Activated CD4-positive, alpha-beta T cell treated with anti-CD3 and anti-CD28 coated beads for 36 hours (primary cell): ENCODE measurements at places on chromosomes 12 and 14.

- peak; percentile 98 for DNase-seq
Observed at GRCh38 chr12:47812797-47813510, 6.7 kb downstream of the HDAC7 start.

- DNase-seq, result no peak
Observed at GRCh38 chr14:102182936-102183619, 43.4 kb downstream of the WDR20 start.

GRCh38 chr14:22390824-22391461 lies 198.1 kb downstream of the DAD1 start:
- DNase-seq, result no peak

- DNase-seq, result no peak
Observed at GRCh38 chr12:130049666-130050065, 112.6 kb upstream of the FZD10 start.

GRCh38 chr12:49187184-49187583 lies 1.7 kb downstream of the TUBA1A start:
- no peak for DNase-seq

DNA sequence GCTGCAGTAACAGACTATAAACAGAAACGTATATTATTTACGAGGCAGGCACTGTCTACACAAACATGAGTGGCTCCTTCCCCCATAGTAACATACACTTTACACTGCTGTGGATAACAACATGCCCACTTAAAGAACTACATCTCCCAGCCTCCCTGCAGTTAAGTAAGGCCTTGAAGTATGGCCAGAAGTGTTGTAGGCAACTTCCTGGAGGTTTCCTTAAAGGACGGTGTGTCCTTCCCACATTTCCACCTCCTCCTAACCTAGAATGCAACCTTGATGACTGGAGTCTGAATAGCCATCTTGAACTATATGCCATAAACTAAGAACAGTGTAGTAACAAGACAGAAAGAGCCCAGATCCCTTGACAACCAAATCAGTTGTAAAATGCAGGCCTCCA lies 20.3 kb downstream of the MED13L start:
- DNase-seq, result no peak

DNA sequence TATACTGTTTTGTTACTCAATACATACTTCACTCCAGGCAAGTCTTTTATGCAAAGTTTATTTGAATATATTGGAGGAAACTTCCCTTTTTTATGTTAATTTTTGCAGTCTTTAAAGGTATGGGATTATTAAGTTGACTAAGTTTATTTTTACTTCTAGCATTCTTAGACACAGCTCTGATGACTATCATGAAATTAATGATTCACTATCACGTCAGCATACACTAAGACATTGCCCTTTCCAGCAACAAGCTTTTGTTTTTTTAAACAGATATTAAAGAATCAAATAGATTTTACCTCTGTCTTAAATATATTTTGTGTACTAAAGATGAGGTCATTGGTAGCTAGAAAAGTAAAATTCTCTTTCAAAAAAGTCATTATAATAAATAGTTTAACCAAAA lies 52.1 kb downstream of the DERA start:
- DNase-seq, result no peak

GRCh38 chr12:57219205-57219992 lies 2.8 kb downstream of the NXPH4 start:
- DNase-seq, result no peak

- DNase-seq, result no peak
Observed at GRCh38 chr12:65326616-65327015, 48.1 kb downstream of the MSRB3 start.

DNA sequence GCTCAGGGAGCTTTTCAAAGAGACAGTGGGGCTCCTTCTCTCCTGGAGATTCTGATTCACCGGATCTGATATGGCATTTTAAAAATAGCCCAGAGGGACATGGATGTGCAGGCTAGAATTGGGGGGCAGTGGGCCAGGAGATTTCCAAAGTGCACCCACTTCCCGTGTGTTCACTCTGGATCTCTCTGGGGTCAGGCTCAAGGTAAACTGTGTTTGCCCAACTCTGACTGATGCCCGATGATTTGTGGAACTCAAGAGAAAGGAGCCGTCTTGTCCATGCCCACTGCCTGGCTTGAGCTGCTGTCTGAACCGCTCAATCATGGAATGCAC lies 17.9 kb downstream of the FAM181A start:
- DNase-seq, result no peak

DNA sequence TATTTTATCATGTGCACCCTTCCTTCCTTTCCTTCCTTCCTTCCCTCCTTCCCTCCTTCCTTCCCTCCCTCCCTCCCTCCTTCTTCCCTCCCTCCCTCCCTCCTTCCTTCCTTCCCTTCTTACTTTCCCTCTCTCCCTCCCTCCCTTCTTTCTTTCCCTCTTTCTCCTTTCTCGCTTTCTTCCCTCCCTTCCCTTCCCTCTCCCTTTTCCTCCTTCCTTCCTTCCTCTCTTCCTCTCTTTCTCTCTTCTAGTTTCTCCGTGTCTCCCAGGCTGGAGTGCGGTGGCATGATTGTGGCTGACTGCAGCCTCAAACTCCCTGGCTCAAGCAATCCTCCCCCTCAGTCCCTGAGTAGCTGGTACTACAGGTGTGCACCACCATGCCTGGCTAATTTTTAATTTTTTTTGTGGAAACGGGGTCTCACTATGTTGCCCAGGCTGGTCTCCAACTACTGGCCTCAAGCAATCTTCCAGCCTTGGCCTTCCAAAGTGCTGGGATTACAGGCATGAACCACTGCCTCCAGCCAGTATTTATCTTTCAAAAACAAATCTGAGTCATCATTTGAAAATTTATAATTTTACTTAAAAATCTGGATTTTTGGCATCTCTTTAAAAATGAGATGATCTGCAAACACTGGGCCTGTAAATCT lies 7.8 kb downstream of the C1RL start:
- no peak for DNase-seq

- no peak for DNase-seq
Observed at GRCh38 chr12:113347-113746, 46.8 kb downstream of the IQSEC3 start.

DNA sequence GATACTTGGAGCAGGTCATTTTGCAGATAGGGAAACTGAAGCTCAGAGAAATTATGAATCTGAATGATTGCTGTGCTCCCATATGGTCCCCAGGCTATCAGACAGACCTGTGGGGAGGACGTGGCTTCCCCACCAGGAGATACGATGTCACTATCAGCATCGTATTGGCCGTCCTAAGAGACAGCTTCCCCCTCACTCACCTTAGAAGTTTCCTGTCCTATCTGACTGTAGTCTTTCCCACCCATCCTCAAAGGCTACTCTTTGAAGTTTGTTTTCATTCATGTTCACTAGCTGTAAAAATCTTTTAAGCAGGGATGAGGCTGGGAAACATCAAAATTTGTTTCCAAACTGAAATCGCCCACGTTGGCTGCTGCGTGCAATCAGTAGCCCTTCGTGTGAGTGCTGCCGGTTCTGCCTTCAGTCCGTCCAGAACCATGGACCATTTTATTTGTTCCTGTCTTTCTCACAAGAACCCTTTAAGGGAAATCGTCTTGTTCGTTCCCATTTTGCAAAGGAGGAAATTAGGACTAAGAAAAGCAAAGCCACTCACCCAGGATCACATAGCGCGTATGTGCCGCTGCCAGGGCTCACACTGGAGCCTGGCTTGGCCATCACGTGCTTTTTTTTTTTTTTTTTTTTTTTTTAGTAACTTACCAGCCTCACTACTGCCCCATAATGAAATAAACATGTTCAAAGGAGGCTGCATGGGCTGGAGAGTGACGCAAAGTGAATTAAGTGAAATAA lies 1.0 kb upstream of the KDM2B start:
- DNase-seq, result no peak

DNA sequence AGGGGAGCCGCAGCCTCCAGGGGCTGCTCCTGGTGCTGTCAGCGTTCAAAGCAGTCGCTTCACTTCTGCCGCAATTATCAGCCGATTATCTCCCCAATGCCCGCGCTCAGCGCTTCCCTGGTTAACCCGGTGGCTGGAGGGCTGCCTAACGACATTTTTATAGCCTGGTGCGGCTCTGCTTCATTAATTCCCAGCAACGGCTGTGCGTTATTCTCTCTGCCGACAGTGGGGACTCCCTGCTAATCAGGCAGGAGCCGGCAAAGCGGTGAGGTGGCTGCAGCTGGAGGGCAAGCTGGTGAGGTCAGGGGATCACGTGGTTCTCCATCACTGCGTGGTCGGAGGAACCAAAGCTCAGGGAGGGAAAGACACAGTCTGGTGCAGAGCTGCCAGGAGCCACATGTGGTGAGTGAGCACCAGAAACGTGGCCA lies 62.9 kb downstream of the GLRX5 start:
- DNase-seq, result peak; percentile 19

DNA sequence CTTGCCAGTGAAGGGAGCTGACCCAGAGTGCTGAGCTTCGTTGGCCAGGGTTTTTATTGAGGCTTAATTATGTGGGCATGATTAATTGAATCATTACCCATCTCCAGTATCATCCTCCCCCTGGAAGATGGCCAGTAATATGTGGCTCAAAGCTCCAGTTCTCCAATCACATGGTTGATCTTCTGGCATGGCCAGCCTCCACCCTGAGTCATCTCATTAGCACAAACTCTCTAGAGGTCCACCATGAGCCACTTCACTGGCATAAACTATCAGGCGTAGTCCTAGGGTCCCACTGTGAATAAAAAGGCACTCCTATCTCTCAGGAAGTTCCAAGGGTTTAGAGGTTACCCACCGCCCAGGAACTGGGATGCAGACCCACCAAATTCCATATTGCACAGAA lies 135.0 kb downstream of the ANO6 start:
- DNase-seq, result no peak

DNA sequence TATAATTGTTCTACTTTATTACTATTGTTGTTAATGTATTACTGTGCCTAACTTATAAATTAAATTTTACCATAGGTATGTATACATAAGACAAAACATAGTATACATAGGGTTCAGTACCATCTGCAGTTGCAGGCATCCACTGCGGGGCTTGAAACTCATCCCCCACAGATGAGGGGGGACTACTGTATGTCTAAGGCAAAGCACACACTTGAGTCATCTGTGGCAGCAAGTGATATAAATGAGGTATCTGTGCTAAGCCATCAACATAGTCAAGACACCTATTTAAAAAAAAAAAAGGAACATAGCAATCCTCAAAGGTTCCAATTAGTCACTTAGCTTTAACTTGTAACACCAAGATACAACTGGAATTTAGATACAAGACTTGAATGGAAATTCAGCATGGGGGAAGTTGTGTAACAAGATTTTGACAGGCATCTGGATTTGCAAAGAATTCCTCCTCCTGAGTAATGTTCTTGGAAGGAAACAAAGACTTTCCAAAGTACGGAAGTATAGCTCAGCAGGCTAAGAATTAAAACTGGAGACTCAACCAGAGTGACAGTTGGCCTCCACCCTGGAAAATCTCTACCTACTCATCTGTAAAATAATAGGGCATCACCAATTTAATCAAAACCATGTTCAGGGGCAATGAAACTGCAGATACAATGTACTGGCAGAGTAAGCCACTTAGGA lies 14.9 kb downstream of the DCAF5 start:
- peak; percentile 51 for DNase-seq

DNA sequence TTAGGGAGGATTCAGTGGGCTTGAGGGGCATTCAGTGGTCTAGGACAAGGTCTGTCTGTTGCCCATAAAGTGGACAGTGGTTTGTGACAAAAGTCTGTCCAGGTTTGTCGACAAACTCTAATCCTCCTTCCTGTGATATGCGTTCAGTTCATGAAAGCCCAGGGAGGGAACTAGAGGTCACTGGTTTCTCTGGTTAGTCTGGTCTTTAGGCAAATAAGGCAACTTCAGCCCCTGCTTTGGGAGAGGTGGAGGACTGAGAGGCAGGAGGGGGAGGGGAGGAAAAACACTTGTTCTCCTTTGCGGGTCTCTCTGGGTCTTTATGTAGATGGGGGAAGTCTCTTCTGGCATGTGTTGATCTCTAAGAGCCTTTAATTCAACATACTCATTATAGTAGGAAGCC lies 235.1 kb upstream of the PWP1 start:
- no peak for DNase-seq

DNA sequence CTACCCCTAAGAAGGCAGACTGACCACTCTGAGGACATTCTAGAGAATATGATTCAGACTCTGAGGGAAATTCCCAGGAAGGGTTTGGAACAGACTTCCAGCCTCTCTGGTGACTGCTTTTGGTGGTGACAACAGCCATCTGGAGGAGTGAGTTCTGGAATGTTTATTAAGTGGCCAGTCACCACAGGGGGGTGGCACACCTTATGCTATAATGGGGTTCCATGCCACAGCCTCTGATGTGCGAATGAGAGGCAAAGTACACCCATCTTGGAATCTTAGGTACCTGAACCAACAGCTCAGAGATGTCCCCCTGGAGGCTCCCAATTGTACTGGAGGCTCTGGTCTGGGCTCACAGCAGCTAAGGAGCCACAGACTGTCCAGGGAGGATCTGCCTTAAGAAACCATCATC lies 9.5 kb upstream of the TINF2 start:
- no peak for DNase-seq

DNA sequence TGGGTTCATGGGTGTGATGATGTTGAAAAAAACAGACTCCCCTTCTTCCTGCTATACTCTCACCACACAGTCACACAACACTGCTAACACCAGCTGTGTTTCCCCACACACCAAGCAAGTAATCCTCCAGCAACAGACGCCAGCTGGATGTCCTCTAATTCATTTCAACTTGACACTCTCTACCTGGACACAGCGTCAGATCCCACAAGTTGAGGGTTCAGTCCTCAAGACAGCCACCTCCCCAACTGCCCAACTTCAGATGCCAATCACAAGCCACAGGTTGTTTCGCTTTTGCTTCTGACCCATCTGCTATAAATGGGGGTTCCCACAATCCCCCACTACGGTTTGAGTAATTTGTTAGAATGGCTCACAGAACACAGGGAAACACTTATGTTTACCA lies 49.3 kb downstream of the TMEM30B start:
- DNase-seq, result no peak

- DNase-seq, result no peak
Observed at GRCh38 chr12:102406033-102406584, 74.3 kb downstream of the IGF1 start.

- no peak for DNase-seq
Observed at GRCh38 chr12:91335699-91336098, 153.1 kb upstream of the DCN start.

DNA sequence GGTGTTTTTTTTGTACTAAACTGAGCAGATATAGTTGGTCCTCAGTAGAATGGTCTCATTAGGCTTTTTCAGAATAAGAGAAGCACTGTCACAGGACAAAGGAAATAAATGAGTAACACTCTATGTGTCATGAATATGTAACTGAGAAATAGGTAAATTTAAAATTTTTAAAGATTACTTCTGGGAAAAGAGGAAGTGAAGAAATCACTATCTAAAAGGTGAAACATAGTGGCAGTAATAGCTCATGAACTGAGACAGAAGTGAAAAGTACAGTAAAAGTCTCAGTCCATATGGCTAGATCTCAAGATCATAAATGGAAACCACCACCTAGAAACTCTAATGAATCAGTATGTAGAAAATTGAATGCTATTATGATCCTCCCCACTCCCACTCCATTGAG lies 89.3 kb upstream of the TTC7B start:
- no peak for DNase-seq

DNA sequence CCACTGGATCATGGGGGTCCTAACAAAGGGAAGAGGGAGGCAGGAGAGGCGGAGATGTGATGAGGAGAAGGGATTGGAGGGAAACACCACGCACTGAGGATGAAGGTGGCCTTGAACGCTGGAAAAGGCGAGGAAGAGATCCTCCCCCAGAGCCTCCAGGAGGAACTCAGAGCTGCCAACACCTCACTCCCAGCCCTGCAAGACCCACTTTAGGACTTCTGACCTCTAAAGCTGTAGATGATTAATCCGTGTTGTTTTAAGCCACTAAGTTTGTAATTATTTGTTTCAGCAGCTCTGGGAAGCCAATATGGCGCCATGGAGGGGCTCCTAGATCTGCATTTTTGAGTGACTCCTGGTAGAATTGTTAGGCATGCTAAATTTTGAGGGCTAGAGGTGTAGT lies 74.6 kb upstream of the CEP83 start:
- DNase-seq, result no peak
